ENCODE measurements at places on chromosomes 7 and 10.

DNA sequence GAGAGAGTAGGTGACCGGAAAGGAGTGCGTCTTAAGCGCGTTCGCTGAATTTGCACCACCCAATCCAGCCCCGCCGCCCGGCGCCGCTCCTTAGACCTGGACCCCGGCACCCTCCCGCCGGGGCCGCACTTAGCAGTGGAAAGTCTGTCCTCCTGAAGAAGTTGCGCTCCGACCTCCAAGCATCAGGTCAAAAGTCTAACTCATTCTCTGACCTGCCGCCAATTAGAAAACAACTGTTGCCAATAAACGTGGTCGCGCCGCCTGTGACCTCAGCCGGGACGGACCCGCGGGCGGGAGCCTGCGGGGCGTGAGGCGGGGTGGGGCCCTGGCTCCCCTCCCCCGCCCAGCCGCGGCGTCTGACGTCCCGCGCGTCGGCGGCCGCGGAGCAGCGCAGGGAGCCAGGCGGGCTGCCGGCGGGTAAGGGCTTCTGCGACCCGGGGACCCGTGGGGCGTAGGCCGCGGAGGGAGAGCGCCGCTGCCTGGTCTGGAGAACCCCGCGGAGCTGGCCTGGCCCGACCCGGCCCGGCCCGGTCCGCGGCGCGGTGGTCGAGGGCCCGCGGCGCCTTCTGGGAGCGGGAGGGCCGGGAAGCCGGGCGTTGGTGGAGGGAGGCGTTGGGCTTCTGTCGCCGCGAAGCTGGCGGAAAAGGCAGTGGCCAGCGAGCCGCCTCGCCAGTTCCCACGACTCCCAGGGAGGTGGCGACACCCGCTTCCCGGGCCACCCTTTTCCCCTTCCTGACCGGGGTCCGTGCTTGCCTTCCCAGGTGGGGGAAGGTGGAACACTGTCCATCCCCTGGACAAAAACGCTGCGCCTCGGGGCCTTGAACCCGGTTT lies at the start of gene BCAP29:
TSS of gene BCAP29 (plus strand) at position 362 of the 831 bp plus-strand sequence. CDS start 527 bp downstream, outside the sequence.
- peak; percentile 69 for DNase-seq

DNA sequence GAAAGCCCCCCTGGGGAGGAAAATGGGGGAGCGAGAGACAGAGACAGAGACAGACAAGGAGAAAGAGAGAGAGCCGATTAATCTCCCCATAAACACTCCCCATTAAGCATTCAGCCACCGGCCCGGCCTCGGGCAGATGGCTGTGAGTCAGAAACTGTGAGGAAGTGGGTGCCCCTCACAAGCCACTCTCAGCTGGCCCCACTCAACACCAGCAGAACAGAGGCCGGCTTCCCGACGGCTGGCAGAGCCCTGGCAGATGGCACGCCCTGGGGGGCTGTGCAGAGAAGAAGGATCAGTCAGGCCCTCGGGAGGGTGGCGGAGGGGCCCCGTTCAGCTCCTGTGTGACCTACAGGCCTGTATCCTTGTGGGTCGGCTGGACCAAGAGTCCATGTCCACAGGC lies 41.2 kb downstream of the CAMK2B start:
- no peak for DNase-seq

DNA sequence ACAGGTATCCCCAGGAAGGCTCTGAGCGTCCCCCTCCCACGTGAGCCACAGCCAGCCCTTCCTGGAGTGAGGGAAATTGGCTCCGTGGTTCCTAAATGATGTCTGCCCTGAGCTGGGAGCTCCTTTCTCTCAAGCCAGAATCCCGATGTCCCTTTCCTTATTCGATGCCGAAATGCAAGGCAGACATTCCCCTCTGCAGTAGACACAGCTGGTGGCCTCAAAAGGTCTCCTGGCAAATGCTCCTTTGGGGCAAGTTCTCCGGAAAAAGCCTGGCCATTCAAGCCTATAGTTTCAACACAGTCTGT lies 98.9 kb downstream of the HIP1 start:
- DNase-seq = no peak

- DNase-seq = no peak
These were observed 396.4 kb downstream of the SDK1 start for GRCh38 chr7:3697472-3697871.

DNA sequence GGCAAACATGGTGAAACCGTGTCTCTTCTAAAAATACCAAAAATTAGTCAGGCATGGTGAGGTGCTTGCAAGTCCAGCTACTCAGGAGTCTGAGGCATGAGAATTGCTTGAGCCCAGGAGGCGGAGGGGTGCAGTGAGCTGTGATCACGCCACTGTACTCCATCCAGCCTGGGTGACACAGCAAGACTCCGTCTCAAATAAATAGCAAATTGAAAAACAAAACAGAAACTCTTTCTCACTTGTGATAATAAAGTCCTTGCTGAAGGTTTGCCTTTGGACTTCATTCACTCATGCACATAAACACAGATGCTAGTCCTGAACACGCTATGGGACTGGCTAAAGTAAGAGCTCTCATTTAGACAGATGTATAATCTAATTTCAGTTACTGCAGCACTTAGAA lies 37.6 kb downstream of the ANK3 start:
- no peak for DNase-seq

Data from anterior cingulate cortex (tissue), 58 donors.